ENCODE measurements at places on chromosomes 5 and 9. TPM values are rescaled to one million over a fixed set of nuclear protein-coding genes. Genes with fewer than 3 reads are reported as not detected.

The LRRTM2 gene
- total RNA-seq, result 0.09 TPM

The FBP2 gene
- not detected for total RNA-seq

The TSTD2 gene
- total RNA-seq, result 16.9 TPM

The MEF2C gene
- 86.7 TPM for total RNA-seq

The HSD17B4 gene
- 144 TPM for total RNA-seq

The CFAP77 gene
- total RNA-seq, result not detected

The BTNL8 gene
- not detected for total RNA-seq

The ARRDC1 gene
- total RNA-seq, result 18.0 TPM

The TMEM252 gene
- not detected for total RNA-seq

The SARDH gene
- 1.8 TPM for total RNA-seq

The CANX gene
- 591 TPM for total RNA-seq

The OLFML2A gene
- total RNA-seq, result 9.1 TPM

The SPARC gene
- 913 TPM for total RNA-seq

The CSF2 gene
- total RNA-seq, result not detected

The NDUFAF2 gene
- total RNA-seq, result 45.0 TPM

The SLC34A1 gene
- not detected for total RNA-seq

The PRDM9 gene
- not detected for total RNA-seq

The IFNA21 gene
- not detected for total RNA-seq

The IFNA5 gene
- total RNA-seq, result not detected

The GHR gene
- 11.4 TPM for total RNA-seq

The SCGB3A2 gene
- not detected for total RNA-seq

The ZNF300 gene
- total RNA-seq, result 4.8 TPM

The FBN2 gene
- 6.3 TPM for total RNA-seq

The OBP2B gene
- not detected for total RNA-seq

The ADCY2 gene
- total RNA-seq, result 15.1 TPM

The ANKRD34B gene
- total RNA-seq, result not detected

The ERMP1 gene
- total RNA-seq, result 7.0 TPM

The CEMIP2 gene
- 39.1 TPM for total RNA-seq

The ARL14EPL gene
- total RNA-seq, result not detected

The TRPM6 gene
- 0.60 TPM for total RNA-seq

The MRPS27 gene
- total RNA-seq, result 38.4 TPM

The TAF11L10 gene
- not detected for total RNA-seq

The SPATA31D4 gene
- not detected for total RNA-seq

The NDFIP1 gene
- 81.0 TPM for total RNA-seq

The BNC2 gene
- 76.0 TPM for total RNA-seq

The STKLD1 gene
- 1.2 TPM for total RNA-seq

The LRRC26 gene
- not detected for total RNA-seq

The SAP30L gene
- total RNA-seq, result 34.6 TPM

The FOXD1 gene
- 10.2 TPM for total RNA-seq

The MTRR gene
- total RNA-seq, result 41.2 TPM

The SRP19 gene
- total RNA-seq, result 33.2 TPM

The CRB2 gene
- total RNA-seq, result not detected

The CCL21 gene
- total RNA-seq, result 161 TPM

The GPR21 gene
- total RNA-seq, result 3.3 TPM

The IFNB1 gene
- not detected for total RNA-seq

The TAF11L9 gene
- total RNA-seq, result not detected

The IFNA6 gene
- total RNA-seq, result not detected

The PCDHGC5 gene
- 2.6 TPM for total RNA-seq

The SHOC1 gene
- not detected for total RNA-seq

The MLANA gene
- total RNA-seq, result not detected

The DBH gene
- total RNA-seq, result not detected

The MRPL50 gene
- 9.5 TPM for total RNA-seq

The MYMK gene
- not detected for total RNA-seq

The CCNG1 gene
- 101 TPM for total RNA-seq

The ANXA2R gene
- 4.7 TPM for total RNA-seq

Measured in posterior vena cava (tissue), 2 donors.